Stromal cell of bone marrow (primary cell): ENCODE measurements at places on chromosomes 7 and 10.

GRCh38 chr7:85765698-85766298 is 578.9 kb upstream of the SEMA3D start:
- DNase-seq = no peak

- DNase-seq = no peak
These were observed 147.1 kb upstream of the STEAP1 start for GRCh38 chr7:90007001-90007654.

DNA sequence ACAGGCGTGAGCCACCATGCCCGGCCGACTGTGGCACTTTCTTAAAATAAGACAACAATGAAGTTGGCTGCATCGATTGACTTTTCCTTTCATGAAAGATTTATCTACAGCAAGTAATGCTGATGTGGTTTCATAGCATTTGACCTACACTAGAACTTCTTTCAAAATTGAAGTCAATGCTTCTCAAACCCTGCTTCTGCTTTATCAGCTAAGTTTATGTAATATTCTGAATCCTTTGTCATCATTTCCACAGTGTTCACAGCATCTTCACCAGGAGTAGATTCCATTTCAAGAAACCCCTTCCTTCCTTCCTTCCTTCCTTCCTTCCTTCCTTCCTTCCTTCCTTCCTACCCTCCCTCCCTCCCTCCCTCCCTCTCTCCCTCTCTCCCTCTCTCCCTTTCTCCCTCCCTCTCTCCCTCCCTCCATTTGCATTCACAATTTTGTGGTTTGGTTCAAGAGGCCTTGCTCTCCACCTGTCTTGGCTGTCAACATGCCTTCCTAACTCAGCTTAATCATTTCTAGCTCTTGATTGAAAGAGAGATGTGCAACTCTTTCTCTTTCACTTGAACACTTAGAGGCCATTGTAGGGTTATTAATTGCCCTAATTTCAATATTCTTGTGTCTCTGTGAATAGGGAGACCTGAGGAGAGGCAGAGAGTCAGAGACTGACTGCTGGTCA is 52.1 kb downstream of the HDAC9 start:
- no peak for DNase-seq

- no peak for DNase-seq
These were observed 293.1 kb downstream of the ARHGAP12 start for GRCh38 chr10:31635415-31636065.

GRCh38 chr10:97129666-97130065 is 56.1 kb downstream of the SLIT1 start:
- no peak for DNase-seq

- no peak for DNase-seq
These were observed 489.8 kb upstream of the ZMIZ1 start for GRCh38 chr10:78578929-78579328.

DNA sequence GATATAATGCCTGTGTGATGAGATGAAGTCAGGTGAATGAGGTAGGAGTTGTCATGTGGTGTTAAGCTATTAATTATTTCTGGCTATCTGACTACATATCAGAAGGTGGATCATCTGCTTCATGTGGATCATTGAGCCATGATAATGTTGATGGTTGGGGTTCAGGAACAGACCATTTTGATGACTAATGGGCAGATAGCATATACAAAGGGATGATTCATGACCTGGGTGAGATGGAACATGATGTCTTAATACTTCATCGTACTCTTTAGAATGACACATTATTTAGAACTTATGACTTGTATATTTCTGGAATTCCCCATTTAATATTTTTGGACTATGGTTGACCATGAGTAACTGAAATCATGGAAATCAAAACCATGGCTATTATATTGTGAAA is 155.1 kb downstream of the OR13A1 start:
- DNase-seq = no peak

- DNase-seq = no peak
These were observed 275.3 kb downstream of the DNAJB6 start for GRCh38 chr7:157612009-157612663.

- DNase-seq = no peak
These were observed 9.1 kb upstream of the ZYX start for GRCh38 chr7:143372070-143372469.

- DNase-seq = no peak
These were observed 261.3 kb downstream of the TCERG1L start for GRCh38 chr10:131050162-131050766.

GRCh38 chr10:59942556-59942955 is 36.2 kb upstream of the CCDC6 start:
- DNase-seq = no peak

GRCh38 chr7:115478426-115478825 is 552.1 kb downstream of the TFEC start:
- DNase-seq = no peak

- no peak for DNase-seq
These were observed 42.9 kb upstream of the TMEM168 start for GRCh38 chr7:112833082-112833481.

- DNase-seq = no peak
These were observed 17.1 kb downstream of the CNNM1 start for GRCh38 chr10:99346247-99346646.

- DNase-seq = no peak
These were observed 17.3 kb downstream of the GRID2IP start for GRCh38 chr7:6533893-6534495.

DNA sequence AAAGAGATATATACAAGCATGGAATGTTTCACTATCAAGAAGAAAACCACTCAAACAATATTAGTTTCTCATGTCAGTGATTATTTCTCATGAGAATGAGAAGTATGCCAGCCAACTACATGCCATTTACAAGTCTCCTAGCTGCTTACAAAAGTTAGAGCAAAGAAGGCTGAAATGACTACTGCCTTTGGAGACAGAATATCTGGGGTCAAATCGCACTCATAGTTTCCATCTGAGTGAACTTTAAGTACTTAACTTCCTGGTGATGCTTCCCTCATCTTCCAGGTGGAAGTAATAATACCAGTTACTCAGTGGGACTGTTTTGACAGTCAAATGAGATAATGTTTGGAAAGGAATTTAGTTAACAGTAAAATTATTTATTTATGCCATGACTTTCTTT is 42.0 kb upstream of the RHOBTB1 start:
- DNase-seq = no peak

- DNase-seq = no peak
These were observed 126.7 kb upstream of the TMEM196 start for GRCh38 chr7:19900118-19900517.

DNA sequence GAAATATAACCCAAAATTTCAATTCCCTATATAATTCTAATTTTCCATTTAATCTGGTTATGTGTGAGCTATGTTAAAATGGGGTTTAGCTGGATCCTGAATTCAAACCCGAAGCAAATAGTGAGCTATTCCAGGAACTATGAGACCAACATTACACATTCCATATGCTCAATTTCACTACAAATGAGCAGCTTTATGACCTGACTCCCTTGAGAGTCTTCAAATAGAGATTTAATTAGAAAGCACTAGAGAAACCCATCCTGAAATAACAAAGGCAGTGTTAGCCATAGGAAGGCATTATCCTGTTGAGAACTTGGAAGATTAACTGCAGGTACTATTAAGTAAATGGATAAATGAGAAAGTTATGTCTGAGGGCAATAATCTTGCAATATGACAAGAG is 890.0 kb downstream of the GRM8 start:
- DNase-seq = no peak

GRCh38 chr10:47311193-47311931 is 10.9 kb upstream of the GDF2 start:
- no peak for DNase-seq
